ENCODE measurements at places on chromosomes 3 and 15.

- DNase-seq, result no peak
Measured at GRCh38 chr3:193830791-193831191, 237.8 kb downstream of the OPA1 start.

DNA sequence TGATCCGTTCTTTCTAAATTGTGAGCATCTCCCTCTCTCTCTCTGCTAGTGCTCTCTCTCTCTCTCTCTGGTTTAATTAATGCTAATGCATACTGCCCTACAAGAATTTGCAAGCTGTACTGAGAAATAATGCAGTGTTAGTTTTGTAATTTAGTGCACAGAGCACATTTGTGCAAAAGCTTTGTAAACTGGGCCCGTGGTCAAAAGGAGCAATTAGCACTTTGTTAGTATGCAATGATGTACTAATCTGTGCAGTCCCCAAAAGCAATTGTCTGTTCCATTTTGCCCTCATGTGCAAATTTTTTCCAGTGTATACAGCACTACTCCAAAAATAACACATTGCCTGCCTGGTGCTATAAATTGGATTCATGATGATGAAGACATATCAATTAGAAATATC, 184.6 kb upstream of the CMC1 start:
- DNase-seq, result no peak

GRCh38 chr3:160253298-160253697, 28.1 kb downstream of the C3orf80 start:
- DNase-seq, result no peak

- peak; percentile 56 for DNase-seq
Measured at GRCh38 chr3:126654571-126655383, at the start of gene TXNRD3. TXNRD3 (minus strand) TSS chr3:126655124.

GRCh38 chr3:151410891-151411559, 26.5 kb upstream of the P2RY12 start:
- DNase-seq, result no peak

DNA sequence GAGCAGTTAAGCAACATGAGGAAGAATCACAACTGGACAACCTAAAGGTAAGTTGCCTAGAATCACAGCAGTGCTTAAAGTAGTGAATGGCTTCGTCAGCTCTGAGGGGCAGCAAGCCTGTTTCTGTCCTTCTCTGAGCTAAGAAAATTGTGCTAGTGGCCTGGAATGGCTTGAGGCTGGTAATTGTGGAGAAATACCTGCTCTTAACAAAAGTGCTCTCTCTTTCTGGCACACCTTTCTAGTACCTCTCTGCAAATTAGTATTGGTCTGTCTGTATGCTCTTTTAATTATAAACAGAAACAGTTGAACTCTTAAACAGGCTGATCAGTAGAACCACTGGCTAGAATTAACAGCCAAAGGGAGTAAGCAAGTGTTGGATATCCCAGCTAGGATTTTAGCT, 11.6 kb downstream of the SNX1 start:
- no peak for DNase-seq

DNA sequence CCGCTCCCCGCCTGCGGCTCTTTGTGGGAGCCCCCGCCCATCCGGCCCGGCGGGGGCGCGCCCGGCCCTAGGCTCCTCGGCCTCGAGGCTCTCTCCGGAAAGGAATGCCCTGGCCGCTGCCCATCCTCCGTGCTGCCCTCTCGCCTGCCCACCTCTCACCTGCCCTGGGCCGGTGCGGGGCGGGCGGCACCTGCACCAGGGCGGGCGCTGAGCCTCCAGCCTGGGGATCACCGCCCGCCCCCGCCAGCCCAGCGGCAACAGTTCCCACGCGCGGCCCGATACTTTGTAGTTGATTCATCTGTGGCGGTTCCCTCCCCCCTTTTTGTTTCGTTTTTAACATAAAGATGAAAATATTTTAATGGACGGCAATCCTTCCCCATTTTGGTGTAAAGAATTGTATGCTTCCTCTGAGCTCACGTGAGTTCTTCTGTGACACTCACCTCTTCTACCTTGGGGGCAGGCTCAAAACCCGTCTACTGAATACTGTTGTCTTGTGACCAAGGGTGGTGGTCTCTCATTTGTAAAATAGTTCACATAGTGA, 1.9 kb downstream of the KLF13 start:
- DNase-seq, result peak; percentile 53

GRCh38 chr3:81782585-81782984, 21.1 kb upstream of the GBE1 start:
- no peak for DNase-seq

- DNase-seq, result no peak
Measured at GRCh38 chr15:67267440-67267839, 12.9 kb downstream of the IQCH start.

GRCh38 chr3:56711344-56711743, 28.3 kb upstream of the TASOR start:
- no peak for DNase-seq

GRCh38 chr3:37768107-37768809, 93.4 kb upstream of the CTDSPL start:
- no peak for DNase-seq

DNA sequence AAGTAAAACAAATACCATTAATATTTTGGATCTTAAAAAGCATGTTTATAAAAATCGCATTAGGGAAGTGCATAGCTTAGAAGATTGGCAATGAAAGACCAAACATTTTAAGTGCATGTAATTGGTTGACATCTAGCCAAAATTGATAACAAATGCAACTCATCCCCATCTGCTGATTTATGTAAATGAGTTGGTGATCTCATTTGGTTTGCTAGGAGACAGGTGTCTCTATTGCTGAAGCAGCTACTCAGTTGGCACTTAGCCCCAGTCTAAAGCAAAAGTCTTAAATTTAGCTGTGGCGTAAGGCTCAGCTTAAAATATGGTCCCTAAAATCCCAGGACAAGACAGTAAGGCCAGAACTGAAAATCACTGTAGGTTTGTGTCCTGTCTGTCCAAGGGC, 113.5 kb upstream of the CHL1 start:
- no peak for DNase-seq

DNA sequence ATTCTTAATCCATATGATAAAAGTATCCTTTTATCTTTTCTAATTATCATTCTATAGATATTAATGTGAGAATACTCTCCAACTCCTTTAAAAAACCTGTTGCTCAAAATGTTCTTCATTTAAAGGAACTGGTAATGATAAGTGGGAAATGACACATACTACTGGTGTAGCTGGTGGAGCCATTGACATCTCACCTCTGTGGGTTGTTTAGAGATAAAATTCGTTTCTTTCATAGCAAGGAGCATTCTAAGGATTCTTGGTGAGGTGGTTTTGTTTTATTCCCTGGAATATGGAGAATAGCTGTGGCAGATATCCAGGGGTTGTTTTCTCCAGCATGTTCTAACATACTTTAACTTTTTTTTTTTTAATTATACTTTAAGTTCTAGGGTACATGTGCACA, 299.8 kb upstream of the THBS1 start:
- no peak for DNase-seq

DNA sequence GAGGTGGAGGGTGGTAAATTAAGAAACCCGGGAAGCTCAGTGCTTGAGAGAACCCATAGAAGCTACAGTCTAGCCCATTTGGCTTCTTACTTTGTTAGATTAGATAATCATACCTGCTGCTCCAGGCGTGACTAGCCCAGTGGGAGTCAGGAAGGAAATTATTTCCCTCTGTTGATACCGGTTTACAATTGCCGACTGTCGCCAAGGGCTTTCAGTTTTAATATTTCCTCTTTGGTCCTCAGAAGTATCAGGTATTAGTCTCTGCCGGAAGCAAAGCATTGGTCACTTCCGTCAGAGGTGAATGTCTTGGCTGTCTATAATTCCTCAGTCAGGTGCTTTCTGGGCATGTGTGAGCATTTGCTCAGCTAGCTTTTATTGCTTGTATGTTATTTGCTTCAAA, 75.2 kb downstream of the LPP start:
- DNase-seq, result no peak

DNA sequence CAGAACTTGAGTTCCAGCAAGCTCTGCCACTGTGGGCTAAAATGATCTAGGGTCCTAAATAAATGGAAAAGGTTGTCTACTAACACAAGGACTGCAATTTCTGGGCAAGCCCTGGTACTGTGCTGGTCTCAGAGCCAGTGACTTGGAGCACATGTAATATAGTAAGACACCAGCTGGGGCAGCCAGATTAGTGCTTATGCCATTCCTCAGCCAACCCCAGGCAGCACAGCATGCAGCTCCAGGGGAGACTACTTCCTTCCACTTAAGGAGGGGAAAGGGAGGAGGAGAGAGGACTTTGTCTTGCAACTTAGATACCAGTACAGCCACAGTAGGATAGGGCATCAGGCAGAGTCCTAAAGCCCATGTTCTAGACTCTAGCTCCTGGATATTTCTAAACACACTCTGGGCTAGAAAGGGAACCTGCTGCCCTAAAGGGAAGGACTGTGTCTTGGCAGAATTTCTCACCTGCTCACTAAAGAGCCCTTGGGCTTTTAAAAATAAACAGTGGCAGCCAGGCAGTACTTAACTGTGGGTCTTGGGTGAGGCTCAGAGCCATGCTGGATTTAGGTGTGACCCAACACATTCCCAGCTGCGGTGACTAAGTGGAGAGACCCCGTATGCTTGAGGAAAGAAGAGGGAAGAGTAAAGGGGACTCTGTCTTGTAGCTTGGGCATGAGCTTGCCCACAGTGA, 223.7 kb upstream of the BCHE start:
- no peak for DNase-seq

GRCh38 chr3:39133093-39133490, 20.3 kb downstream of the CSRNP1 start:
- no peak for DNase-seq

GRCh38 chr15:82530606-82531379, 9.5 kb downstream of the RPS17 start:
- DNase-seq, result peak; percentile 32

DNA sequence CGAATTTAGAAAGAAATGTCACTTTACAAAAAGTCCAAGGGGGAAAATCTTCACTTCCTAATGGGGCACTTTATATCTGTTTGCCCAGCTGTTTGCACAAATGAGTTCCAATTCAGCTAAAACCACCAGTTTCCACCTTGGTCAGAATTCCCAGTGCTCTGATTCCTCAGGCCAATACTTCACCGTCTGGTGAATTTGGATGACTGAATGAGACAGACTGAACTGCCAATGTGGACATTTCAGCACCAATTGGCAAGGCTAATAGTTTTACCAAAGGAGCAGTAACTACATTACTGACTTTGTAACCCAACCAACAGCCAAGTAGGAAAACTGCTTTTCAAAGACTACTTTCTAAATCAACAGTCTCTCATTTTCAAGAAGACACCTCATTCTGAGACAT, 51.8 kb downstream of the ABI3BP start:
- no peak for DNase-seq

DNA sequence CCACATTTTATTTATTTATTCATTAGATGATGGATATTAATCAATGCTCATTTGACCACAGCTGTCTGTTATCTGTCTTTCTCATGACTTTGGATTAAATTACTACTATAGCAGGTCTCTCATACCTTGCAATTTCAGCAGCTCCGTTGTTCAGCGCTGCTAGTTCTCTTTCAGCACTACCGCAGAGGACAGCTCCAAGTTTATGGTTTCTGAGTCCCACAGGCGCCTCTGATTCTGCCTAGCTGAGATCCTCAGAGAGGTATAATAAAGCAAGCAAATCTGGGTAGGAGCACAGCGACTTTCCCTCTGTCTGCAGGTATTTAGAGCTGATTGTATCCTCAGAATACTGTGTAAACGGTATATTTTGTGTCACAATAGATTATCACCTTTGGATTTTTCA, 204.9 kb downstream of the CNTN4 start:
- no peak for DNase-seq

GRCh38 chr15:100310041-100310405, 31.8 kb downstream of the ADAMTS17 start:
- DNase-seq, result no peak

- no peak for DNase-seq
Measured at GRCh38 chr3:195253923-195254432, 17.0 kb downstream of the XXYLT1 start.

DNA sequence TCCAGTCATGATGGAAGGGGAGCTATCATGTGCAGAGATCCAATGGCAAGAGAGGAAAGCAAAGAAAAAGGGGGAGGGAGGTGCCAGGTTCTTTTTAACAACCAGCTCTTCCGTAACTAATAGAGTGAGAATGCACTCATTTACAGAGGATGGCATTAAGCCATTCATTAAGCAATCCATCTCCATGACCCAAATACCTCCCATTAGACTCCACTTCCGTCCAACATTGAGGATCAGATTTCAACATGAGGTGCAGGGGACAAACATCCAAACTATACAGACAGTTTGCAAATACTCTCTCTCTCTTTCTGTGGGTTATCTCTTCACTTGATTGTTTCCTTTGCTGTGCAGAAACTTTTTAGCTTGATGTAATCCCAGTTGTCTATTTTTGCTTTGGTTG, 21.2 kb downstream of the ZDHHC23 start:
- no peak for DNase-seq

DNA sequence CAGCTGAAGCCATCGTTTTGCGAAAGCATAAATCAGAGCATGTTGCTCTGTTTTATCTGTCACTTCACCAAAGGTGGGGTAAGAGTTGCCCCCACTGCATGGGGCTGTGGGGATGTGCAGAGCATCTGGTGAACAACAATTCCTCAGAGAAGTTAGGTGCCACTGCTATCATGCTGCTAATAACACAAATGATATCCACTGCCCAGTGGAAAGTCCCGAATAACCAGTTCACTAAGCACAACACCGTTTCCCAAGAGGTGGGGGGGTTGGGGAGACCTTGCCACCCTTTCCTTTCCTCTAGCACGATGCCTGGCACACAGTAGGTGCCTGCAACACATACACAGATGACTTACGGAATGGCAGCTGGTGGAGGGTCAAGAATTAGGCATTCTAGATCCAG, 38.6 kb downstream of the FAM3D start:
- no peak for DNase-seq

DNA sequence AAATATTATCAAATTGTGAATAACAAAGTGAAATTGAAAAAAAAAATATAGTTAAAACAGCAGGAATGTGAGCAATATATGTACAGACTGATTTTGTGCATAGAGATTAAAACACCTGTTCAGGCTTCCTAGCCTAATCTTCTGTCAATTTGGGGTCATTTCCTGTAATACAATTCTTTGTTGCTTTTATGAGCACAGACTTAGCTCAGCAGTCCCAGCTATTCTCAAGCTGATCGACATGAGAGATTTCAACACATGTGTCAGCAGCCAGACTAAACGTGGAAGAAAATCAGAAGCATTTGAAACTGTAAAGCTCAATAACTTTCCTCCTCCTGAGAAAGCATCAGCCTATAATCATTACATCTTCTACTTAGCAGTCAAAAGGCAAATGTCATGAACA, 1.6 kb upstream of the FHIT start:
- no peak for DNase-seq

Measured in stimulated activated CD8-positive, alpha-beta memory T cell treated with anti-CD3 and anti-CD28 coated beads, Interleukin-7, amount 100 ng/mL, for 1 hour (primary cell).